Renal cortical epithelial cell (primary cell): ENCODE measurements at places on chromosomes 5 and 9.

GRCh38 chr5:158466191-158466590 is 607.2 kb upstream of the CLINT1 start:
- no peak for DNase-seq

- DNase-seq = no peak
Observed at GRCh38 chr9:20243841-20244240, 378.5 kb downstream of the MLLT3 start.

DNA sequence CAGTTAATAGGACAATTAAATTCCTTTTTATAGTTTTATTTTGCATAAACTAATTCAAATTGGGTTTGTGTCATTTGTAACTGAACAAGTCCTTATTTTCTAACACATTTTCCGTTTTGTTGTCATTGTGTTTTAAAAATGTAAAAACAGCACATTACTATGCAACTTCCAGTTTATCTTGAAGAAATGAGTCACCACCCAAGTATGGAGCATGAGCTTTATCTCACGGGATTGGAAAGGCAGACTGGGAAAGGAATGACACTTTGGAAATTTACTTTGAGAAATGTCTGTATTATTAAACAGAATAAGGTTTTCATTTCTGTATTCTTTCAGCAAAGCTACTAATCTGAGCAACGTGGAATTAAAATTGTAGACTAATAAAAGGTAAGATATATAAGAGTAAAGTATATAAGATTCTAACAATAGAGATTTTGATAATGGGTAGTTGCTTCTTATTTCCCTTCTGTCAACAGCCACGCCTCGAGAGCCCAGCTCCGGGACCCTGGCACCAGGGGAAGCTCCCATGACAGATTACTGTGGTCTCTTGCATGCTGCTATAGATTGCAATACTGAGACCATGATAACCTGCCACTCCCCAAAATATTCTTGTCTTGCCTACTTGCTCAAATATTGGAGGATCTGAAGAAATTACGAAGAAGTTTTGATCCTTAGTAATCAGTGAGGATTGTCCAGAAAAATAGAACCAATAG is 433.1 kb downstream of the CHSY3 start:
- DNase-seq = peak; percentile 74

GRCh38 chr9:122988920-122989621 is 44.4 kb upstream of the GPR21 start:
- no peak for DNase-seq

DNA sequence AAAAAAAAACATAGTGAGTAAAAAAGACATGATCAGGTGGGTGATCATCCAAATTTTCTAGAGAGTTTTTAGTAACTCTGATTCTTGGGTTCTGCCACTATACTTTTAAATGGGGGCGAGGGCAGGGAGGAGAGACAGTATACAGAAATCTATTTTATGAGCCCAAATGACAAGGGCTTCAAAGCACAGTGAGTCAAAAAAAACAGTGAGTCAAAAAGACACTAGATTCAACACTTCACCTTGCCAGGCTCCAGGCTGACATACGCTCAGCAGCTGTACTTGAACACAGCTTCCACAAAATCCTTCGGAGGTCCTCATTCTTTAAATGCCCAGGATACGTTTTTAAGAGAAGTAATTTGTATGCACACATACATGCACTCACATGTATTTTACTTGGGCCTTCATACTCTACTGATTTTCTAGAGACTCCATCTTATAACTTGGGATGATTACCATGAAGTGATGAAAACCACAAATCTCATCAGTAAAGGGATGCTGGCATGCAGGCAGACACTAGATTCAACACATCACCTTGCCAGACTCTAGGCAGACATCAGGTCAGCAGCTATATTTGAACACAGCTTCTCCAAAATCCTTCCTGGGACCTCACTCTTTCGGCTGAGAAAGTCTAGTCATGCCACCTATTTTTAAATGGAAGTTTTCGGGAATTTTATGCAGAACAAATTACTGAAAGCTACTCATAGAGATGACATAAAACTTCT is 28.8 kb downstream of the NR3C1 start:
- no peak for DNase-seq

GRCh38 chr9:134436379-134436762 is 110.1 kb downstream of the RXRA start:
- no peak for DNase-seq

GRCh38 chr5:5165541-5166002 is 25.4 kb downstream of the ADAMTS16 start:
- DNase-seq = peak; percentile 69

DNA sequence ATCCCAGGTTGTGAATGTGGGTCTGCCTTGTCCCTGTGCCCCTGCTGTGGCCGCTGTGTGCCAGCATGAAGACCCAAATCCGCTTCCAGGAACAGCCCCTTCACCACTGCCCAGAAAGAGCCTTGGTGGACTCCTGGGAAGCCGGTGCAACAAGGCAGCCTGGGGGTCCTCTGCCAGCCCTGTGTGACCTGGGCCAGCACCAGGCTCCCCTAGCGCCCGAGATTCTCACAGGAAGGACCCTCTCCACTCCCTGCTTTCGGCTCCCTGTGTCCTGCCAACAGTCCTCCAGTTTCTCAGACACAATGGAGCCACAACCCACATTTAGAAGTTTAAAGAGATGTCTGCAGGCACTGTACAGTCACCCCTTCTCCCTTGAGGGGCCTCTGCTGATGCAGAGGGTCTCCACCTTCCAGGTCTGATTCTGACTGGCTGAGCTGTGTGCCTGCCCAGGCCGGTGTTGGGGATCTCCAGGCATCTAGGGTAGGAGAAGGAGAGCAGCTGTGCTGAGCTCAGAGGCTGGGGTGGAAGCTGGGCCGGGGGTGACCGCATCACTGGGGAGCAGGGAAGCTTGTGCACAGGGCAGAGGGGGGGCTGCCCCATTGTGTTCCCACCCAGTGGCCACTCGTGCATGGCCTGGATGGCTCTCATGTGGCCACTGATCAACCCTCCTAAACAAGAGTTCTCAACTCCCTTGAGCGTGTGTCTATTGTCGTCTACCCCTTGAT is 174.0 kb downstream of the IRX2 start:
- DNase-seq = no peak

DNA sequence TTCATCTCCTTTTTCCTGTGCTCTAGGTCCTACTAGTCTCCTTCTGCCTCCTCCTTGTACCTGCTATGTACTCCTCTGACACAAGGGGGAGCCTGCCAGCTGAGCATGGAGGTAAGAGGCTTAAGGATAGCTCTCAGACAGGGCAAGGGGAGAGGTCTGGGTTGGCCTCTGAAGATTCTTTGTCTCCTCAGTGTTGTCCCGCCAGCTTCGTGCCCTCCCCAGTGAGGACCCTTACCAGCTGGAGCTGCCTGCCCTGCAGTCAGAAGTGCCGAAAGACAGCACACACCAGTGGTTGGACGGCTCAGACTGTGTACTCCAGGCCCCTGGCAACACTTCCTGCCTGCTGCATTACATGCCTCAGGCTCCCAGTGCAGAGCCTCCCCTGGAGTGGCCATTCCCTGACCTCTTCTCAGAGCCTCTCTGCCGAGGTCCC is 3.8 kb downstream of the CREB3 start:
- DNase-seq = peak; percentile 71
